ENCODE measurements at places on chromosomes 1 and 21.
A peak's percentile ranks its signal among the peaks of the same experiment; 100 is the strongest.

- no peaks in the 10 kb centered on the region for H3K27me3 ChIP-seq
- peaks cover 6% of the 10 kb centered on the region for H3K4me1 ChIP-seq
- DNase-seq: peak; percentile 78
- H3K27ac ChIP-seq: no peak overlapping the region
- H3K4me3 ChIP-seq: no peak overlapping the region
These were observed 16.9 kb downstream of the TCEANC2 start for GRCh38 chr1:54070171-54070837.

GRCh38 chr1:222613627-222614026 lies 4.3 kb upstream of the MIA3 start:
- no peak overlapping the region for H3K27ac ChIP-seq
- H3K36me3 ChIP-seq: no peaks in the 10 kb centered on the region
- peaks cover 8% of the 10 kb centered on the region for H3K4me1 ChIP-seq
- H3K27me3 ChIP-seq: no peaks in the 10 kb centered on the region

DNA sequence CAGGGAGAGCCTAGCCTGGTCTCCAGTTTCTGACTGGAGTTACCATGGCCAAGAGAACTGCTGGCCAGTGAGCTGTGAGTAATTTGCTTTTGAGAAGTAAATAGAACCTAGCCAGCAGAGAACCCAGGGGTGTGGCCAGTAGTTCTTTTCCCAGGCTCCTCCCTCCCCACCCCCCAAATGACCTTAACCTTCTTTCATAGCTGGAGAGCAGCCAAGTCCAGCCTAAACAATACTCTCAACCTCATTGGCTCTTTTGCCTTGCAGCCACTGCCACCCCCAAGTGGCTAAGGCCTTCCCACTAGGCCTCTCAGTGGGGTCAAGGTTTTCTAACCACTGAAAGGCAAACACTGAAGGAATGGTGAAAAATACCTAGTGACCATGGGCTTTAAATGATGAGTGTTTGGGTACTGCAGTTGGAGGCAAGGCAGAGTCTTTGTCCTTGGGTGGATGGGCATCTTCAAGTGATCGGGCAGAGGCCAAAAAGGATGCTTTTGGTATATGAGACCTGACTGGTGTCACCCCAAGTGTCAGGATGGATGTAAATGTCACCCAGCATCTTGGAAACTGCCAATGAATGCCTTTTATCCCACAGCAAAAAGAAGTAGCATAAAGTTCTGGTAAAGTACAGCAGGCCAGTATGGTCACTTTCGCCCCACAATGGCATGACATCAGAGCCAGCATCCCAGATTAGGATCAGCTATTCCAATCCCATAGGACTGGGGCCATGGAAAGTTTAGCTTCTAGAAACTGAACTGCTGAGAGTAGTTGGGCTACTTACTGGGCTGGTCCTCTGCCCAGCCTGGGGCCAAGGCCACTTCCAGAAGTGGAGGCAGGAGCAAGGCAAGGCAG lies 3.5 kb upstream of the PIGV start:
- peaks cover 30% of the 10 kb centered on the region for H3K36me3 ChIP-seq
- H3K27me3 ChIP-seq: no peaks in the 10 kb centered on the region
- peak overlapping the region; percentile 95 for H3K27ac ChIP-seq
- no peak overlapping the region for H3K4me3 ChIP-seq
- peaks cover 56% of the 10 kb centered on the region for H3K4me1 ChIP-seq

DNA sequence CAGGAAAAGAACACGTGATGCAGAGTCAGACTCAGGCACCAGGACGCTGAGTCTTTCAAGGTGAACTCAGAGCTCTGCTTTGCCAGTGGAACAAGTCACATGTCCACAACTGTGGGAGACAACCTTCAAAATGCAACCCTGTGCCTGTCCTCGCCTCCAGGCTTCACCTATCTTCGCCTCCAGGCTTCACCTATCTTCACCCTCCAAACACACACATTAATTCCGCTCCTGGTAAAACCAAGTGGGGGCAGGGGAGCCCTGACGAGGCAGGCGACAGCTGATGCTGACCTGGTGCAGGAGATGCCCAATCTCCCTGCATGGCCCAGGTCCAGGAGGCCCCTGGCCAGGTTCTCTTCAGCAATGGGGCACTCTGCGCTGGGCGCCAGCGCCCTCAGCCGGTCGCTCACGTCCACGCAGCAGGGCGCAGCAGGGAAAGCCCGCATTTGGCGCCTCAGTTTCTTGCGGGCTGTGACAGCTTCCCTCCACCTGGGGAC lies 28.0 kb upstream of the LSS start:
- peaks cover 51% of the 10 kb centered on the region for H3K36me3 ChIP-seq
- DNase-seq: no peak
- H3K4me3 ChIP-seq: no peak overlapping the region
- H3K27ac ChIP-seq: no peak overlapping the region
- H3K27me3 ChIP-seq: no peaks in the 10 kb centered on the region

DNA sequence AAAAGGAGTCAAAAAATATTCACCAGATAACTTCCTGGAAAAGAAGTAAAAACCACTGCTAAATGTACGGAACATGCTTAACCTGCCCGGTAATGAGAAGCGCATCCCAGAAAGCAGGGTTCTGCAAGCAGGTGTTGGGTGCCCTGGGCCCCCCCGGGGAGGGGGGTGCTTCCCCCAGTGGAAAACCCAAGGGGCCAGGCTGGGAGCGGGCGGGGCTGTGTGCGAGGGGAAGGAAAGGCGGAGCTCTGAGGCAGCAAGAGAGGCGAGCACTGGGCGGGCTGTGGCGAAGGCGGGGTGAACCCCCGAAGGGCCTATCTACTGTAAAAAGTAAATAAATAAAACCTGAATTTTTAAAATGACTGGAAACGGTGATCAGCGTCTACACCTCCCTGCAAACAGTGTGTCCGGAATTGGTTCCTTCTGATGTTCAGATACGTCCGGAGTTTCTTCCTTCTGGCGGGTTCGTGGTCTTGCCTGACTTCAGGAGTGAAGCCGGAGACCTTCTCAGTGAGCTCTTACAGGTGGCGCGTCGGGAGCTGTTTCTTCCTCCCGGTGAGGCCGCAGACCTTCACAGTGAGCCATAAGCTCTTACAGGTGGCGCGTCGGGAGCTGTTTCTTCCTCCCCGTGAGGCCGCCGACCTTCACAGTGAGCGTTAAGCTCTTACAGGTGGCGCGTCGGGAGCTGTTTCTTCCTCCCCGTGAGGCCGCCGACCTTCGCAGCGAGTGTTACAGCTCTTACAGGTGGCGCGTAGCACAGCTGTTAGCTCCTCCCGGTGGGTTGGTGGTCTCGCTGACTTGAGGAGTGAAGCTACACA lies 13.4 kb downstream of the FTCD start:
- no peaks in the 10 kb centered on the region for H3K36me3 ChIP-seq
- H3K27me3 ChIP-seq: no peaks in the 10 kb centered on the region

DNA sequence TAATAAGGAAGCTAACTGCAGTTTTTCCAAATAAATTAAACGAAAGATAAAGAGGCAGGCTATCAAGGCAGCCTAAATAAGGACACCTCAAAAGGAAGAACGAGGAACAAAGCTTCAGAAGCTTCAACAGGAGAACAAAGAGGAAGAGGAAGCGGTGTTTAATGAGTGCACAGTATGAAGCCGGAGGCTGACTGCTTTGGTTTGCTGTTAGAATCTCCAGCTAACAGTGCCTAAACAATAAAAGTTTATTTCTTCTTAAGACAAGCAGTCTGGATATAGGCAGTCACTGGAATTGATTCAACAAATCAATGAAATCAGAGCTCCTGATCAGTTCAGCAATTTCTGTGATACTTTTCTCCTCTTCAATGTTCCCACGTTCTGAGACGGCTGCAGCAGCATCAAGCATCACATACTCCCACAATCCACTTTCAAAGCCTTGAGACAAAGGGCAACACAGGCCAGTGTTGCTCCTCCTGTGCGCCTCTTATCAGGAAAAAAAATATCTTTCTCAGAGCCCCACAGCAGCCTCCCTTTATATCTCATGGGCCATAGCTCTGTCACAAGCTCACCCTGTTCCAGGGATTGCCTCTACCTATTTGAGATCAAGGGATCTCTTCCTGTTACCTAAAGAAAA lies 365.6 kb upstream of the ST6GALNAC5 start:
- no peak for DNase-seq
- no peak overlapping the region for H3K27ac ChIP-seq
- no peak overlapping the region for H3K4me3 ChIP-seq

DNA sequence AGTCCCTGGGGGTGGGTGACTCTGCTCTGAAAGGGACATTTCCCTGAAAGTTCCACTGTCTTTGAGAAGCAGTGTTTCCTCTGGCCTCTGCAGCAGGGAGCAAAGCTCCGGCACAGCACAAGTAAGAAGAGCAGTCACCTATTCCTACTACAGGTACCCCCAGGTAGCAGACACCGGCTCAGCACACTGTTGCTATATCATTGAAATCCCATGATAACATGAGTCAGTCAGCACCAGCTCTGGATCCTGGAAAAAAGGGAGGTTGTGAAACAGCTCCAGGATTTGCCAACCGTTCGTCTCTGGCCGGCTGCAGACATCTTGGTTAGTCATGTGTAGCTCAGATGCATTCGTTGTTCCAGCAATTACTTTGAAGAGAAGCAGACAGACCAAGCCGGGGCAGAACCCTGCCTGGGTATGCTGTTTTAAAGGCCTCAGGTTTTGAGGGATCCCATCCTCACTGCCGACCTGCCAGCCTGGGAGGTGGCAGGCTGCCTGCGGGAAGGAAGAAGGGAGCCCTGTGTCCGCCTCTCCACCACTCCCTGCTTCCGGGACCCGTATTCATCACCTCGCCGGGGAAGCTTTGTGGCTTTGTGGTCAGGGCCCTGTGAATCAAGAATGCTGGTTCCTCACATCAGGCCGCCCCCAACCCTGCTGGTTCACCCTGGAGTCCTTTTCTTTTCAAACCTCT lies 139.2 kb downstream of the CLIC6 start:
- H3K27ac ChIP-seq: peak overlapping the region; percentile 41
- H3K36me3 ChIP-seq: no peaks in the 10 kb centered on the region
- H3K4me1 ChIP-seq: peaks cover 31% of the 10 kb centered on the region
- no peak for DNase-seq
- peak overlapping the region; percentile 21 for H3K4me3 ChIP-seq

- peaks cover 8% of the 10 kb centered on the region for H3K27me3 ChIP-seq
- H3K4me3 ChIP-seq: no peak overlapping the region
- H3K27ac ChIP-seq: no peak overlapping the region
- no peak for DNase-seq
These were observed 64.0 kb upstream of the ASB17 start for GRCh38 chr1:75996196-75996595.

GRCh38 chr21:16082038-16082816 lies 352.4 kb downstream of the USP25 start:
- DNase-seq: peak; percentile 68
- H3K27me3 ChIP-seq: no peaks in the 10 kb centered on the region
- no peak overlapping the region for H3K4me3 ChIP-seq
- H3K4me1 ChIP-seq: no peaks in the 10 kb centered on the region

- no peak for DNase-seq
- no peak overlapping the region for H3K27ac ChIP-seq
- H3K4me1 ChIP-seq: no peaks in the 10 kb centered on the region
- H3K36me3 ChIP-seq: no peaks in the 10 kb centered on the region
These were observed 125.0 kb downstream of the TIAM1 start for GRCh38 chr21:31218830-31219608.

DNA sequence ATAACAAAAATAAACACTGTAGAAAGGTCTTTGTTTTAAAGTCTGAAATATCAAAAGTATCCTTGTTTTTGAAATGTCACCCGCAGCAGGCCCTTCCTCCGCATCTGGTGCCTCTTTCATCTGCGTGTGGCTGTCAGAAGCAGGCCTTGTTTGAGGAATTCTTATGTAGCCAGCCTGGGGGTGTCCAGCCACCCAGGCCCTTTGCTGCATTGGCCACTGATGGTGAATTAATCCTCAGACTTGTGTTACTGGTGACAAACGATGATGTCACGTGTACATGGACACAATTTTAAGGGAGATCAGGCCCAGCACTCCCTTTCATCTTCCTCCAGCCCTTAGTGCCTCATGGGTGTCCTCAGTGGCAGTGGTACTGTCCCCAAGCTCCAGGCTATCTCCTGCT lies 208.0 kb upstream of the GALNT2 start:
- no peak overlapping the region for H3K27ac ChIP-seq
- H3K4me1 ChIP-seq: peaks cover 8% of the 10 kb centered on the region
- no peaks in the 10 kb centered on the region for H3K36me3 ChIP-seq
- no peaks in the 10 kb centered on the region for H3K27me3 ChIP-seq

DNA sequence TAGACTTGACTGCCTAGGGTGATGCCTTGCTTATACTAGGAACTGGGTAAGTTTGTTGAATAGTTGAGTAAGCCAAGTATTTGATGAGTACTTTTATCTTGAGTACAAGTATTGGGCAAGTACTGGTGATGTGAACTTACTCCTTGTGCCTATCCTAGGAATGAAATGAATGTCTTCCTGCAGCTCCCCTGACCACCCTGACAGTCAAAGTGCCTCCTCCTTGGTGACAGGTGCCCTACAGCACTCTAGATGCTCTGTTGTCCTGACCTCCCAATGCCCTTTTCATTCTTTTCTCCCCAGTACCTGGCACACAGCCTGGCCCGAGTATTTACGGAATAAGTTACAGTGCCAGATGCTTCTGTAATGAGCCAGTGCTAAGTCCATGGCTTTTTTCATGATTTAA lies 25.5 kb downstream of the PCSK9 start:
- peaks cover 9% of the 10 kb centered on the region for H3K4me1 ChIP-seq
- H3K27me3 ChIP-seq: no peaks in the 10 kb centered on the region
- no peak overlapping the region for H3K27ac ChIP-seq
- peaks cover 17% of the 10 kb centered on the region for H3K36me3 ChIP-seq
- DNase-seq: no peak

- H3K4me3 ChIP-seq: no peak overlapping the region
- H3K36me3 ChIP-seq: no peaks in the 10 kb centered on the region
- H3K27me3 ChIP-seq: no peaks in the 10 kb centered on the region
- H3K27ac ChIP-seq: no peak overlapping the region
- no peak for DNase-seq
These were observed 29.1 kb downstream of the PLPP3 start for GRCh38 chr1:56550138-56550858.

- H3K4me3 ChIP-seq: no peak overlapping the region
- H3K27ac ChIP-seq: no peak overlapping the region
- DNase-seq: no peak
- no peaks in the 10 kb centered on the region for H3K36me3 ChIP-seq
- peaks cover 15% of the 10 kb centered on the region for H3K4me1 ChIP-seq
These were observed 505.5 kb downstream of the LMO4 start for GRCh38 chr1:87834151-87834550.

- no peaks in the 10 kb centered on the region for H3K36me3 ChIP-seq
- H3K27me3 ChIP-seq: no peaks in the 10 kb centered on the region
- H3K4me1 ChIP-seq: no peaks in the 10 kb centered on the region
These were observed 16.8 kb upstream of the SH3GLB1 start for GRCh38 chr1:86687595-86687994.

- peaks cover 20% of the 10 kb centered on the region for H3K4me1 ChIP-seq
- H3K36me3 ChIP-seq: no peaks in the 10 kb centered on the region
- H3K4me3 ChIP-seq: no peak within 1 kb of the TSS
- H3K27ac ChIP-seq: no peak within 1 kb of the TSS
These were observed at the start of gene ST6GALNAC5 for GRCh38 chr1:76867342-76868130. Gene ST6GALNAC5 (plus strand): TSS chr1:76867480.

- H3K4me3 ChIP-seq: no peak overlapping the region
- no peaks in the 10 kb centered on the region for H3K36me3 ChIP-seq
- no peaks in the 10 kb centered on the region for H3K4me1 ChIP-seq
- no peak for DNase-seq
These were observed 13.6 kb upstream of the HSPG2 start for GRCh38 chr1:21950734-21951133.

- peaks cover 49% of the 10 kb centered on the region for H3K4me1 ChIP-seq
- peak overlapping the region; percentile 12 for H3K27ac ChIP-seq
- H3K27me3 ChIP-seq: no peaks in the 10 kb centered on the region
- H3K36me3 ChIP-seq: no peaks in the 10 kb centered on the region
These were observed 10.8 kb downstream of the S1PR1 start for GRCh38 chr1:101247404-101248287.

- peak; percentile 57 for DNase-seq
- H3K4me3 ChIP-seq: no peak overlapping the region
- no peaks in the 10 kb centered on the region for H3K4me1 ChIP-seq
- no peaks in the 10 kb centered on the region for H3K27me3 ChIP-seq
These were observed 63.9 kb upstream of the EFHD2 start for GRCh38 chr1:15345705-15346345.

GRCh38 chr1:162319493-162320175 lies 57.0 kb downstream of the SPATA46 start:
- H3K4me1 ChIP-seq: no peaks in the 10 kb centered on the region
- no peaks in the 10 kb centered on the region for H3K36me3 ChIP-seq
- H3K27me3 ChIP-seq: no peaks in the 10 kb centered on the region
- DNase-seq: no peak
